ENCODE measurements at places on chromosomes 5 and 9.

DNA sequence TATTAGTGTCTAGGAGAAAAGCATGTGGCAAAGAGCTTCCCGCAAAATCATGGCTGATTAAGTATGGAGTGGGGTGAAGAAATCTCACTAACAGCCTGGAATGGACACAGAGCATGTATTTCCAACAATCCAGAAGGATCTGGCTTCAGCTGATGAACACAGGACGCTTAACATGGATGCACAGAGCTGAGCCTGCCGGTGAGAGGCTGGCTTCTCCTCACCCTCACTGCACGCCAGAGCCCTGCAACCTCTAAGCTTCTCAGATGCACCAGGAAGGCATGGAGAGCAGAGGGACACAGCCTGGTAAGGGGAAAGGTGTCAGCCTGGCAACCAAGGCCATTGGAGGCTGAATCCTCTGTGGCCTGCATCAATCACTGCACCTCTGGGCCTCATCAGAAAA, 298.5 kb downstream of the TRIM32 start:
- no peak for DNase-seq

DNA sequence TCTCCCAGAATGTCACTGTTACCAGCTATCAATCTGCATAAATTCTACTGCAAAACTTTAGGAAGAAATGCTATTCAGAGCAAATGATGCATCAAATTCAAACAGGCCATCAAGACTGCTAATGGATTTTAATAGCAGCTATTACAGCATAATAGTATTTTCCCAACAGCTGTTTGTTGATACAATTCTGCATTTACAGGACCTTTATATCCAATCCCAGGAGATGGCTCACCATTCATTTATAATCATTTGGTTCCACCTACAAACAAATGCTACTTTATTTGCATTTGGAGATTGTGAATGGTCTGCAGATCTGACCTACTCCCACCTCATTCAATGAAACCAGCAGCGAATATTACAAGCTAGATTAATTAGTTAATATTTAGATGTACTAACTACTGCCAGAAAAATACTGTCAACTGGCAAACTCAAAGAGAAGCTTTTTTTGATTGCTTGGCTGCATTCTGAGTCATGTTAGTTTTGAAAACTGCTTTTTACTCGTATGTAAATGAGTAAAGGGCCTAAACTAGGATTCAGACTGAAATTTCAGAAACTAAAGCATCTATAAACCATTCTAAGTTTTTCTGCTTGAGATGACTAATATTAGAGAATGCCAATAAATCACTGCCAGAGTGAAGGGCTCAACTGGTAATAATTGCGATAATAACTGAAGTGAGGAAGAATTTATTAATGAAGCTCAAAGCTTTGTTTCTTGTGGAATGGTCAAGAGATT, 7.1 kb upstream of the PCA3 start:
- DNase-seq = no peak

DNA sequence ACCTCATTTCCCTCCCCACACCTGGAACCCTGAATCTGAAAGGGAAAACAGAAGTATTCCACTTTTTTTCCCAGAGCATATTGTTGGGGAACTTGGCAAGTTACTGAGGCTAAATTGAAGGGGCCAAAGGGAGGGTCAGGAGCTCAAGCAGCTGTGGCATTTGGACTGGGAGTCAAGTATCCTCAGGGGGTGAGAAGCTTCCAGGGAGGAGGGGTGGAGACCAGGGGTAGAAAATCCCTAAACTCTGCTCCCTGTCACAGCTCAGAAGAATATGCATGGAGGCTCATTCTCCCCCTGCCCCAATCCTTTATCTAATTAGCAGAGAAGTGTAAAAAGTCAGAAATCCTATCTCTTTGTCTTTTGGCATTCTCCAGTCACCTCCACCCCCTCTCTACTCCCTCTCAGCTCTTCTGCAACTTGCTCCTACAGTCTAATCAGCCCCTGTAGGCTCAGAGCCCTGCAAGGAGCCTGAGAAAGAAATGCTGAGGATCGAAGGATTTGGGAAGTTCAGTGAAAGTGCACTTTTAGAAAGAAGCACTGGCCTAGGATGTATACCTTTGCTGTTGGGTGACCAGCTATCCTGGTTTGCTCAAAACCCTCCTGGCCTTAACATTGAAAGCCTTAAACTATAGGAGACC, 5.7 kb upstream of the WNT8A start:
- no peak for DNase-seq

- DNase-seq = no peak
Observed at GRCh38 chr9:31304576-31304975, 1079.9 kb upstream of the ACO1 start.

DNA sequence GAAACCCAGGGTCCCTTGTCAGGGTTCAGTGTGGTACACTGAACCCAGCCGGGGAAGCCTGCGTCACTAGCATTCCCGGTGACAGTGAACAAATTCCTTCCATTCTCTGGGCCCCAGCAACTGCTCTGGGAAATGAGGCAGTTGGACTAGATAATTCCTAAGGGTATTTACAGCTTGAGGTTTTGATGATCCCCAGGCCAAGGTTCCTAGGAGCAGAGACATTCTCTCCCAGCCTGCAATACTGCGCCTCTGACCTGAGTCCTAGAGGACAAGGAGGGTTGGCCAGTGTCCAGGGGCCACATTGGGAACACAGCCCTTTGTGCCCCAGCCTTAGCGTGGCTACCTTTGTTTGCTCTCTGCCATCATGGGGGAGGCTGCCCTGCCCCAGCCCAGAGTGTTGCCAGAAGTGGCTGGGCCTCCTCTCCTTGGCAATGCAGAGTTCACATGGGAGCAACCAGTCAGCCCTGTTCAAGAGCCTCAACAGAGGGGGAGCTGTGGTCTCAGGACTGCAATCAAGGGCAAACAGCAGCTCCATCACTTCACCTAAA, 178.2 kb downstream of the SEC61B start:
- DNase-seq = no peak

DNA sequence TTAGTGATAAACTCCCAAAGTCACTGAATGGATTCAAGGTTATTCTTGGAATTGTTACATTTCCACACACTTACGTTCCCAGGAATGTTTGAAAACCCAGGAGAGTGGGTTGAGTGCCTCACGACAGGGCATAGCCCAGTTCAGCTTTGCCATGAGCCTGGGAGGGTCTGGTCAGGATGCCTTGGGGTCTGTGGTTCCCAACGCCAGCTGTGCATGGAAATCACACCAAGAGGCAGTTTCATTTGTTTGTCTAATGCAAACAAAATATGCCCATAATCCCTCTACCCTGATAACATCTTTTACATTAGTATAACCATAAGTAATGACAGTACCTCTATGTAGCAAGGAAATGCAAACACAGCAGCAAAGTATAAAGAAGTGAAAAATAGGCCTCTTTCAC, 25.3 kb upstream of the MSX2 start:
- no peak for DNase-seq

DNA sequence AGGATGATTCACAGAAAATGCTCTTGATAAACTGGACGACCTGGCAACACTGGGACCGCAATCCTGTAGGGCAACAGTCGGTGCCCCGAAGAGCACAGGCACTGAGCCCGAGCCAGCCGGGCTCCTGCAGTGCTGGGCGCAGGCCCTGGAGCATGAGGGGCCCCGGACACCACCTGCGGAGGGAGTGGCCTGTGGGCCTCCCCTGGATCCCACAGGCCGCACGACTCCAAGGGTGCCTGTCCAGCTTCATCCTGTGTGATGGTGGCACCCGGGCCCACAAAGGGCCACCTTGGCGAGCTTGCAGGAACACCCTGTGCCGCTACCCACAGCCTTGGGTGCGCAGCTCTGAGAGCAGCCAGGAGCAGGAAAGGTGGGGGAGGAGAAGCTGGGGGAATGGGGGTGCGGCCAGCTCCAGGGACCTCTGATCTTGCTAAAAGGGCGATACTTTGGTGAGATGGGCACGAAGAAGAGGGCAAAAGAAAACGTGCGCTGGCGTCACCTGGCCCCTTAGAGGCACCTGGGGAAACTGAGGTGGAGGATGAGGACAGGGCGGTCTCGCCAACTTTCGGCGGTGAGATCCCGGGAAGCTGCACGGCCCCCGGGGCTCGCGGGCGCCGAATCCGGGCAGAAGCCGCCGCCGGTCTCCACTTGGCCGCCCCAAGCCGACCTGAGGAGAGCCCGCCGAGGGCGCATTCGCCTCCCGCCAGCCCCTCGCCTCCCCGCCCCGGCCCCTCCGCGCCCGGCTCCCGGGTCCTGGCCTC, 722 bp downstream of the TBC1D9B start:
- peak; percentile 35 for DNase-seq

DNA sequence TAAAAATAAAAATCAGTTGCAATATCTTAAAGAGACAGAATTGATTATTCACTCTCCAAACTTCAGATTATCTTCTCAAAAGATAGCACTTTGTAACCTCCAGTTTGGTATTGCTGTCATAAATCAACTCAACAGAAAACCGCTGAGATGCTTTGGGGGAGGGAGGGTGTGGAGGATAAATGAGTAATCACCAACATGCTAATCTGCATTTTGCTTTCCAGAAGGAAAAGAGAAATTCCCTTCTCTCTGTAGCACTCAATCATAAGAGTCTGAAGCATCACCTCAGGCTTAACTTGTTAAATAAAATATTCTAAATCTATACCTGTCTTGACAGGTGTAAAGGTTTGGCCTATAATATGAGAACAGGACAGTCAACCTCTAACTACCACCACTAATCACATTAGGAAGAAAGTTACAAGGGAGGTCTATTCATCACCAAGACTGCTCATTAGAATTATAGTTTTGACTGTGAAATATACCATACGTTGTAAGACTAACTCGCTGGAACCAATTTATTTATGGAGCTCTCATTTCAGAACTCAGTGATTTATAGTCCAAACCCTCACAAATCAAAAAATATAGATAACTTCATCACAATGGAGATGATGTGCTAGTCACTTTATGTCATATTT, 89.0 kb downstream of the PIK3R1 start:
- DNase-seq = no peak

DNA sequence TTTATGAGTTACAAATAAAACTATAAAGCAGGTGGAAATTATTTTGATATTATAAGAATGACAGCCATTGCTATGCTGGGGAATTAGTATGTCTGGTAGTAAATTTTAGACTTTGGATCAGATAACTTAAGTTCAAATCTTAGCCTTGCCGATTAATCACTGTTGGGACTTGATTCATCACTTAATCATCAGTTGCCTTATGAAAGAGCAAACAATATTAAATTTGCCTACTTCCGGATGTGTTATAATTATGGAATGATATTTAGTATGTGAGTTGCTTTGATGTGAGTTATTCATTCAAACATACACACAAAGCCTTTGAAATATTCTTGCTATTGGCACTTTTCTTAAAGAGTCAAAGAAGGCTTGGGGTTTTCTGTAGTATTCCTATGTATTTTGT, 717.7 kb downstream of the BRINP1 start:
- no peak for DNase-seq

DNA sequence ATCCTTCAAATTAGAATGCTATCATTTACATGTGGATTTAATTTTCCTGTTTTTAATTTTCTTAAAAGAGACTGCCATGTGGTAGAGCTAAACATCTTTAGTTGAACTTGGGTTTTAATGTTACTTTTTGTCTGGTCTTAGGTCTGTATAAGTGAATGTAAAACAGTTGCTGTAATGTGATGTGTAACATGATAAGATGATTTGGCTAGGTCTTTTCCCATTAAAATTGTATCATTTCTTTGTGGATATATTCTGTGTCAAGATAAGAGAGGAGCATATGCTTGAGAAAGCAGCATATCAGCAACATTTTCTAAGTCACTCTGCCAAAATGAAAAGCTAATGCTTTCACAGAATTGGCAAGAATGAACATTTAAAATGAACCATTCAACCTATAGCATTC, 18.5 kb downstream of the TMEM167A start:
- DNase-seq = no peak

- DNase-seq = no peak
Observed at GRCh38 chr9:87181670-87182069, 234.4 kb upstream of the GAS1 start.

DNA sequence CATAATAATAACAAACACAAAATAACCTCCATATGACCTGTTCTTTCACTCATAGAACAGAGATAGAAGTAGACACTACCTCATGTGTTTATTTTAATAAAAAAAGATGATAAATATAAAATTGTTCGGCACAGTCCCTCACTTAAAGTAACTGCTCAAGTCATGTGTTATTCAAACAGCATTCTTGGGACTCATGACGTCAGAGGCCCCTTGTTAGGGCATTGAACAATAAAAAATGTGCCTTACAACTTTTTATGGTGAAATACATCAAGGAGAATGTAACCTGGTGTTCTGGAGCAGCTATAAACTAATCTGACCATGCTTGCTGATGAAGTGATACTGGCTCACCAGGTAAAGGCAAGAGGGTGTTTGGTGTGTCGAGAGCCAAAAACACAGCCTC, 12.2 kb upstream of the NDFIP1 start:
- no peak for DNase-seq

- DNase-seq = no peak
Observed at GRCh38 chr5:171453056-171453725, 33.7 kb downstream of the FGF18 start.

- DNase-seq = no peak
Observed at GRCh38 chr9:8224381-8224801, 424.8 kb upstream of the DMAC1 start.

- no peak for DNase-seq
Observed at GRCh38 chr9:106420511-106420944, 442.4 kb upstream of the ZNF462 start.

- no peak for DNase-seq
Observed at GRCh38 chr9:88270413-88270812, 117.8 kb upstream of the SPIN1 start.

- DNase-seq = no peak
Observed at GRCh38 chr9:78171651-78172050, 64.2 kb upstream of the CEP78 start.

DNA sequence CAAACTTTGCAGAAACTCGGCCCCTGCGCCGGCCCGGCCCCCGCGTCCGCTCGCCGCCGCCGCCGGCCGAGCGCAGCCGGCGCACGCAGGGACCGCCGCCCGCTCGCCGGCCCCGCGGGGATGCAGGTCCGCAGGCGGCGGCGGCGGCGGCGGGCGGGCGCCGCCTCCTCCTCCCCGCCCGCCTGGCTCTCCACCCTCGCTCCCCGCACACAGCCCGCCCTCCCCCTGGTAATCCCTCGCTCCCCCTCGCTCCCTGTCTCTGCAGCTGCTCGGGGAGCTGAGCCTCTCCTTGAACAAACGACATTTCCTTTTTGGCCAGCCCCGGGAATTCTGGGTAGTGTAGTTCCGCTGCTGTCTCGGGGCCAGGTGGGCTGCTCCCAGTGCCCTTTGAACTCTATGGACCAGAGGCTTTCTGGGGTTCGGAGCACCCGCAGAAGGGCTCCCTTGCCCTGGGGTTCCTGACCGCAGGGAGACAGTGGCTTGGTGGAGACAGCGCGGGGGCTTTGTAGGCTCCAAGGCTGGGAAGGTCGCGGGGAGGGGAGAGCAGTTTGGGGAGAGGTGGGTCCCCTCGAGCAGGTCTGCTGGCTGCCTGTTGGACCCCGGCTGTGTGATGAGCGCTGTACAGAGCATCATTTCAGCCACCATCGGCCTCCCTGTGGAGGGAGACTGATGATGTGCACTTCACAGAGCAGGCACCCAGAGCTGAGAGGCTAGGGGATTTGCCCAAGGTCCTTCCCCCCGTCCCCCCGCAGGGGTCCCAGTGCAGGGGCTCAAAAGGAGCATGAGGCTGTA, 1.8 kb upstream of the FAM78A start:
- DNase-seq = peak; percentile 93

- no peak for DNase-seq
Observed at GRCh38 chr5:35218981-35219380, 11.3 kb downstream of the PRLR start.

All from BE2C (cell line).